ENCODE measurements at places on chromosomes 3 and 15.

DNA sequence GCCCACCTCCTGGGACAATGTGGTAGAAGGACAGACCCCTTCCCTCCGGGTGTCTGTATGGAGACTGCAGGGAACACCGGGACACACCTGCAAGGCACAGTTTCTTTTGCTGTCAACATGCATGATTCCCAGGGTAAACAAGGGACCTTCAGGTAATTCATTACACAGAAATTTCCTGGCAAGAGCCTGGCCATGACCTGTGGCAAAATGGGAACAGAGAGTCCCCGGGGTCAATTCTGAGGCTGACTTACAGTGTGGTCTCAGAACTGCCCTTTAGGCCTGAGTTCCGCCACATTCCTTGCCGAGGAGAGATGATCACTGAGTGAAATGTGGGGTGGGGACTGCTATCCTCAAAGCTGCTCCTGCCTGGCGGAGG, 6.3 kb downstream of the STARD5 start:
- DNase-seq = no peak

DNA sequence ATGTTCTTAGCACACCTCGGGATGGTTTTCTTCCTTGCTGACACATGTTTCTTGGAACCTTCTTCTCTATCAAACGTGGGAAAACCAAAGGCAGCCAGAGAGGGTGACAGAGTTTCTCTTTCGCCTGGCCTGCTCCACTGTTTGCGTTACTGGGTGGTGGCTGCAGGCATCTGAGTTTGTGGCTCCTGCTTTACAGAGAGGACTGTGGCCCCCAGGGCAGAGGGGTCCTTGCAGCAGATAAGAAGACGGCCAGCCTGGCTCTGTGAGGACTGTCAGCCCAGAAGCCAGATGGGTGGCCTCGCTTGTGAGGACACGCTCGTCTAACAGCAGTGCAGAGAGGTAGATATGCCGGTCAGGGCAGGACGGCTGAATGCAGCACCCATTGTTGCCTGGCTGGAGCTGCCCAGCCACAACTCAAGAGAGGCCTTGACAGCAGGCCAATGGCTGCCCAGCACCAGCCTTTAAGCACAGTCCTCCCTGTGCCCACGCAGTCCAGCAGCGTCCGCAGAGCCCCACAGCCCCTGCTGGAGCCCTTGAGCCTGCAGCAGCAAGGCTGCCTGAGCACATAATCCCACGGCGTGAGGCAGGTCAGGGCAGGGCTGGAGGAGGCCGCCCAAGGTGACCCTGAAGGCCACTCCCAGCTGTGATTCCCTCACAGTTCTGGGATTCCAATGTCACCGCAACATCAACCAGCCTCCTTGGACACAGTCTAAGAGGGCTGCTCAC, 15.0 kb upstream of the SPTBN5 start:
- no peak for DNase-seq

- DNase-seq = no peak
These were observed 304.7 kb upstream of the ROBO2 start for GRCh38 chr3:76735152-76735551.

DNA sequence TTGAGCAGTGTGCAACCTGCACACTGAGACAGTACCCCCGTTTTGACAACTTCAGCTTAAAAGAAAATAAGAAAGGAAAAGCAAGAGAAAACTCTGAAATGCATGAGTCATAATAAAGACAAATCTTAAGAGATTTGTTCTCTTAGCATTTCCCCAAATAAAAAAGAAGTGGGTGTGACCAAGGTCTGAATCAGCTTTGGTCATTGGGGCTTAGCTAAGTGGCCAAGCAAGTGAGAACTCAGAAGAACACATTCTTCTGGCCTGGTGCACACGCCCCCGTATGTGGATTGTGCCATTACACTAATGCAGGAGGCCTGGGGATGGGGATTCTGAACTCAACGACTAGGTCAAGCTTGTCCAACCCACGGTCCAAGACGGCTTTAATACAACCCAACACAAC, 56.9 kb upstream of the PDZRN3 start:
- DNase-seq = no peak

GRCh38 chr3:22373182-22373581, 622.2 kb upstream of the ZNF385D start:
- DNase-seq = no peak

GRCh38 chr15:51735228-51736010, 2.0 kb downstream of the LYSMD2 start:
- no peak for DNase-seq

DNA sequence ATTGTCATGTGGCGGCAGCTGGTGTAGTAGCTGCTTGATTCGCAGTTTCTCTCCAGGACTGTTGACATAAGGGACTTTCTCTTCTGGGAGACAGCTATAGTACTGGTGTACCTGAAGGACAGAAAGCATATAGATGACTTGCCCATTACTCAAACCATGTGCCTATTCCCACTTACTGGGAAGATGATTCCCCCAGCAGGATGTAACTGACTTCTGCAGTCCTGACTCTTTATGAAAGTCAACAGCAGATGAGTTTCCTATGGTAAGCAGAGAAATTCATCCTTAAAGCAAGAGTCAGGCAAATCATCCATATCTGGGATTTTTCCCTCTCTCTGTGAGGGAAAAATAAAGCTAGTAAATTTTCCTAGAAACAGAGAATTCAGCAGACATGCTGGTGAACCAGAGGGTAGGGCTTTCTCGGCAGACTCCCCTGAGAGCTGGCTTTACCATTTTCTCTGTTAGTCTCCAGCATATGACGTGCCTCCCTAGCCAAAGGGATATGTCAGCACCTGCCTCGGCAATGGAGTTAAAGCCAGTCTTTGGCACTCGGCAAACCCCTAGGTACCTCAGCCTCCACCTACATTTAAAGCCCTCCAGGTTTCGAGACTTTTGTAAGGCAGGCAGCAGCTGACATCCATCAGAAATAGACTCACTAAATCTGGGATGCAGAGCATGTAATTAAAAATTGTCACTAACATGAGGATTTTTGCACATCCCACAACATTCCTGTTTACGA, 62.1 kb downstream of the PRICKLE2 start:
- DNase-seq = no peak

- no peak for DNase-seq
These were observed 1.2 kb upstream of the TMOD2 start for GRCh38 chr15:51750186-51750585.

- DNase-seq = no peak
These were observed 117.3 kb upstream of the LYSMD4 start for GRCh38 chr15:99850517-99850916.

DNA sequence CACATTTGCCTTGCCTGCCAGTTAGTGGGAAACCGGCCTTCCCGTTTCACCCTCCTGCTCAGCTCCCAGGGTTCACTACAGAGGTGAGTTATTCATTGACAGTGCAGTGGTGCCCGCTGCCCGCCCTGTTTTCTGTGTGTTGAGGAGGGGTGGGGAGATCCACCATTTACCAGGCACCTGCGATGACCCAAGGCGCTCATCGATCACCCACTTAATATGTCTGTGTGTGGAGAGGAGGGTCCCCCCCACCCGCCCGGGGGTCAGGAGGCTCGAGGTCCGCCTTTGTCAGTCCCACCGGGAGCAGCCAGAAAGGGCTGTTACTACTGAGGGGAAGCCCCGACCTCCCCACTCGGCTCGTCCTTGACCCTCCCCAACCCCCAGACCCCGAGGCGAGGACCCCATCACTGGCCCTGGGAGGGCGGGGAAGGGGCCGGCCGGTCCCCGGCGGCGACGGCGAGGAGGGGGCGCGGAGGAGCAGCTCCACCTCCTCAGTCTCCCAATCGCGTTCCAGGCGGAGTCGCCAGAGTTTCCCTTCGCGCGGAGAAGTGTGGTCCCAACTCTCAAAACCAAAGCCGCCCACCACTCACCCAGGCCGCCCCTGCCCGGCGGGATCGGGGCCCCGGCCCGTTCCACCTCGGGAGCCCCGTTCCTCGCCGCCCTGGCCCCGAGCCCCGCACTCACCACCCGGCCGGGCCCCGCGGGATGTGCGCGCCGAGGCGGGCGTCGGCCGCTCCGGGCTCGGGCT, 1.1 kb downstream of the PLXNB1 start:
- no peak for DNase-seq

- no peak for DNase-seq
These were observed 29.2 kb upstream of the ANXA2 start for GRCh38 chr15:60426870-60427508.

DNA sequence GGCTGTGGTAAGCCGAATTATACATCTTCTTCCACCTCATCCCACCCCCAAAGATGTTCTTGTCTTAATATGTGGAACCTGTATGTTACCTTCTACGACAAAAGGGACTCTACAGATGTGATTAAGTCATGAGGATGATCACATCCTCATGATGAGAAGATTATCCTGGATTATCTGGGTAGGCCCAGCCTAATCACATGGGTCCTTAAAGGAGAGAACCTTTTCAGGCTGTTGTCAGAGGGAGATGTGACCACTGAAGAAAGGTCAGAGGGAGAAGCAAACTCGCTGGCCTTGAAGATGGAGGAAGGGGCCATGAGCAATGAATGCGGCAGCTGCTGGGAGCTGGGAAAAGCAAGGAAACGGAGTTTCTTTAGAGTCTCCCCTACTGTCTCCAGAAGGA, 12.9 kb upstream of the SCG3 start:
- no peak for DNase-seq

DNA sequence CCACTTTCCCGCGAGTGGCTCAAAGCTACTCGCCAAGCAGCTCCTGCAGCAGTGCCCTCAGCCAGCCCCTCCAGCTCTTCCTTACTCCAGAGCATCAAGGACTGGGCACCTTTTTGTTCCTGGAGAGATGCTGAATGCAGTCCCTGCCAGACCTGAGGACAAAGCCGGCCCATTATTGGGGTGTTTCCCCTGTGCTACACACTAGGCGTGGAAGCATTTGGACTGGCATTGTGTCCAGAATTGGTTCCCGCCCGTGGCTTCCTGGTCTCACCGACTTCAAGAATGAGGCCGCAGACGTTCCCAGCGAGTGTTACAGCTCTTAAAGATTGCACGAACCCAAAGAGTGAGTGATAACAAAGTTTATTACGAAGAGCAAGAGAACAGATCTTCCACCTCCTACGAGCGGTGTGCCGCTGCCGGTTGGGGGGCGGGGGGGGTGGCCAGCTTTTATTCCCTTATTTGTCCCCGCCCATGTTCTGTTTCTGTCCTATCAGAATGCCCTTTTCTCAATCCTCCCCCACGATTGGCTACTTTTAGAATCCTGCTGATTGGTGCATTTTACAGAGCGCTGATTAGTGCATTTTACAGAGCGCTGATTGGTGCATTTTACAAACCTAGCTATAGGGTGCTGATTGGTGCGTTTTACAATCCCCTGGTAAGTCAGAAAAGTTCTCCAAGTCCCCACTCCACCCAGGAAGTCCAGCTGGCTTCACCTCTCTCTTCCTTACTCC, 62.4 kb downstream of the NSMCE3 start:
- no peak for DNase-seq

- DNase-seq = no peak
These were observed 9.1 kb downstream of the GRM2 start for GRCh38 chr3:51715977-51716294.

DNA sequence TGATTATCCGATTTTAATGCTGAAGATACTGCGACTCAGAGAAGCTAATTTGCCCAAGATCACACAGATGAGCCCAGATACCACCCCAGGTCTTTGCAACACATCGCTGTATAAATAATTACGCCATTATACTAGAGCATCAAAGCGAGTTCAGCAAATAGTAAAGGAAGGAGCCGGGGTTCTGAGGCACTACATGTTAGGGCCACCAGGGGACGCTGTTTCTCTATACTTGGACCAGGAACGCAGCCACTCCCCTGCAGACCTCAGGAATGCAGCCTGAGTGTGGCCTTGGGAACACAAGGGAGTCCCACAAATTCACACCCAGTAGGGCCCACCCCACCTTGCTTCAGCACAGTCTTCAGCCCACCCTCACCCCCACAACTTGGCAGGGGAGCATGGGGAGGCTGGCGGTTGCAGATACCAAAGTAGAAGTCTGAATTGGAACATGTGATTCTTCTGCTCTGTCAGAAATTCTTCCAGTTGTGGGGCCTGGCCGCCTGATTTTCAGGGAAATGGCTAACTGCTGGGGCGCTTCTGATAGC, 57.8 kb upstream of the RYK start:
- peak; percentile 79 for DNase-seq

DNA sequence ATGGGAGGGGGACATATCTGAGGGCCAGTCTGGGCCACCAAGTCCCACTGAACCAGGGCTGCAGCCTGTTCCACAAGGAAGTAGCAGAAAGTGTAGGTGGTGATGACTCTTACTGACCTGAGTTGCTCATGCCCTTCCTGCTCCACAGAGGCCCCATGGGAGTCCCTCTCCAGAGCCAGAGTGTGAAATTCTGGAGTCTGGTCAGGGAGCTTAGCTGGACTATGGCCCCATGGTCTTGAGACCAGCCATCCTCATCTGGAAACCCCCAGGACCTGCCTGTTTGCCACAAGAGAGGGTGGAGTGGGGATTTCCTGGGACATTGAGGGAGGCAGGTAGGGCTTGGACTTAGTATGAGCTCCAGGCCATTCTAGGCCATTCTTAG, 3.0 kb downstream of the SPINT1 start:
- no peak for DNase-seq

DNA sequence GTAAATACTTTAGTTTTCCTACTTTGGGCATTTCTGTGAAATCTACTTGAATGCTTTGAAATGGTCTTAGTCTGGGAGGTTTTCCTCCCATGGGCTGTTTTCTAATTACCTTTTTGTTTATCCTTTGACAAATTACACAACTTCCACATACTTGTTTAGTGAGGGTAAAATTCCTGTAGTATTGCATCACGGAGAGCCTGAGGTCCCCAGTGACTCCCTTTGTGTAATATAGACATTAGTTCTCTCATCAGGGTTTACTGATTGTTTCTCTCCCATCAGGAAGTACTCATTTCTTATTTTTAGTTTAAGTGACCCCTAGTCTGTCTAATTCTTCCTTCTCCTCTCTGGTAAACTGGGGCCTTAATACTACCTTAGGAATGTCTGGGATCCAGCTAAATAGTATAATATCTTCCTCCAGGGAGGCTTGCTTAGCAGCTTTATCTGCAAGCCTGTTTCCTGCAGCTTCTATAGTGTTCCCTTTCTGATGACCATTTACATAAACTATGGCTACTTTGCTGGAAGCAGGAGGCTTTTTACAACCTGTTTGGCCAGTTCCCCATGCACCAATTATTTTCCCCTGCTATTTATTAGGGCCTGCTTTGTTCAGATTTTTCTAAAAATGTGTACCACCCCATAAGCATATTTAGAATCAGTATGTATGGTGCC, 87.2 kb upstream of the XCR1 start:
- DNase-seq = no peak
